ENCODE measurements at places on chromosomes 4 and X.
A peak's percentile ranks its signal among the peaks of the same experiment; 100 is the strongest.

DNA sequence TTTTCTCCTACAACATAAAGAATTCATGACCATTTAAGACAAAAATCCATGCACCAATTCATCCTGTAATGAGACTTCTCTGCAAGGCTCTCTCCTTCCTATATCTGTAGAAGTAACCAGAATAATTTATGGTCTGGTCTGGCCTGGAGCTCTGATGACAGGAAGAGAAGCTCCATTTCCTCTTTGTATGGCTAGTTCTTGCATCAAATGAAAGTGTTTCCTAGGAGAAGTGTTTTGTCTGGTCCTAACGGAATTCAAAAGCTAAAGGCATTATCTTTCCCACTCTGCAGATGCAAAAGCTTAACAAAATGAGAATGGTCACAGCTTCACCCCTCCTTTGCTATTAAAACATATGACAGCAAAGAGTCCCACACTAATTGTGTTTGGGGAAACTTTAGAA is 55.1 kb downstream of the SPATA18 start:
- DNase-seq: no peak

DNA sequence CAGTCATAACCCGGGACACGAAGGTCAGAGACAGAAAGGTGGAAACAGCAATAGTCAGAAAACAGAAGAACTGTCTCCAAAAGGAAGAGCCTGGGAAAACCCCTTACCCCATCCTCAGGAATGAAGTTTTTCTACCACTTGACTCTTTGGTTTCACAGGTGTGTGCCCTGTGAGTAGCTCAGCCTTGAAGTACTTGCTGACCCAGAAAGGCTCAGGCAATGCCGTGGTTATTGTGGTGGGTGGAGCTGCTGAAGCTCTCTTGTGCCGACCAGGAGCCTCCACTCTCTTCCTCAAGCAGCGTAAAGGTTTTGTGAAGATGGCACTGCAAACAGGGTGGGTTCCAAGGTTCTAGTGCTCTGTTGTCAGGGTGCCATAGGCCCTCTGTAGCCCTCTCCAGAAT is 24.4 kb downstream of the DGAT2L6 start:
- no peak for DNase-seq

GRCh38 chr4:173504181-173504503 is 25.9 kb downstream of the HAND2 start:
- no peak for DNase-seq

DNA sequence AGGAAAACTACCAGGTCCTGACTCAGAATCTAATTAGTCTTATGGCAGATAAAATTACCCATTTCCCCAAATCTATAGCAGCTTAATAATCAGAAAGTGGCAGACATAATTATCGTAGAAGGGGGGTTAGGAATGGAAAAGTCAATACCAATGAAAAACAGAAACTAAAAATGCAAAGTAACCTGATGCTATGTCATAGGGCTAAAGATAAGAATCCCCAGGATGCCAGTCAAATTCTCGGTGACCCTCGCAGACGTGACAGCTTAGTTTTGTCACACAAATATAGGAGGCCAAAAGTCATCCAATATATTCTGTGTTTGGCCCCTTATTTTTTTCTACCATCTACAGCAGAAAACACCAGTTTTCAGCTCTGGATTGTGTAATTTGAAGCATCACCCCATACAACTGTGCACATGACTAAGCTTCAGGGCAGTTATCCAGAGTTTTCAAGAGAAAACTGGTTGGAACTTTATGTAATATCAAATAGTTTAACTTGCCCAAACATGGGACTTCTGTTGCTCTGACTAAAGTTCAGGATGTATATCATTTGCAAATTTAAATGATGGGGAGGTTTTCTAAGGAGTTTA is 30.9 kb downstream of the RASSF6 start:
- no peak for DNase-seq

GRCh38 chr4:16857425-16857824 is 41.0 kb downstream of the LDB2 start:
- no peak for DNase-seq

DNA sequence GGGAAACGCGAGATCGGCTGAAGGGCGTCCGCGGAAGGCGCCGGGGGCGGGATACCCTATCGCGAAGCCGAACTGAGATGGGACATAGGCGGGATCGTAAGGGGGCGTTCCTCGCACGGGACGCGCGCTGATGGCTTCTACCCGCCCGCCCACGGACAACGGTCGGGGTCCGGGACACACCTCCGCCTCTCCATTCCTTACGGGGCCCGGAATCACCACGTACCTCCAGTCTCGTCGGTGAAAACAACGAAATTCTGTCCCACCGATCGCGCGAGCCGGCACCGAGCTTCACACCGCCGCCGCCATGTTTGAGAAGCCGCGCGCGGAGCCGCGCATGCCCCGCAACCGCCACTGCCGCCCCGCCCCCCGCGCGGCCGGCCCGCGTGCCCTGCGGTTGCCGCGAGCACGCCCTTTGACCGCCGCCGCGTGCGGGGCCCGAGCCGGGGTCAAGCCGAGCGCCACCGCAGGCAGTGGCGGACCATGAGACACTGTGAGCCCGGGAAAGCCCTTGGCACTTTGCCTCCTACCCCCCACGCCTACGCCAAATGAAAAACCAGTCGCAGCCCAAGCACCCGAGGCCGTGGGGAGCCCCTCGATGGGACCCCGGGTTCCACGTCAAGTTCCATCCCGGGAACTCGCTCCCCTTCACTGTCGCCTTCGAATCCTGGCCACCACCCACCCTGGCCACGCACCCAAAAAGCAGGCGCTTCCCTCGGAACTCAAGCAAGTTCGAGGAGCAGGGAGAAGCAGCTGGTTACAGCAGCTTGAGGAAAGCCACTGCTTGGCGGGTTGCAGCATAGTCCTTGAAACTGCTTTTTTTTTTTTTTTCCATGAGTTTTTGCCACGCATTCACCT is at the start of gene SCML2:
SCML2 (minus strand) TSS at position 320 of the 855 bp plus-strand sequence. CDS start 20,617 bp downstream, outside the sequence.
- DNase-seq: peak; percentile 60

DNA sequence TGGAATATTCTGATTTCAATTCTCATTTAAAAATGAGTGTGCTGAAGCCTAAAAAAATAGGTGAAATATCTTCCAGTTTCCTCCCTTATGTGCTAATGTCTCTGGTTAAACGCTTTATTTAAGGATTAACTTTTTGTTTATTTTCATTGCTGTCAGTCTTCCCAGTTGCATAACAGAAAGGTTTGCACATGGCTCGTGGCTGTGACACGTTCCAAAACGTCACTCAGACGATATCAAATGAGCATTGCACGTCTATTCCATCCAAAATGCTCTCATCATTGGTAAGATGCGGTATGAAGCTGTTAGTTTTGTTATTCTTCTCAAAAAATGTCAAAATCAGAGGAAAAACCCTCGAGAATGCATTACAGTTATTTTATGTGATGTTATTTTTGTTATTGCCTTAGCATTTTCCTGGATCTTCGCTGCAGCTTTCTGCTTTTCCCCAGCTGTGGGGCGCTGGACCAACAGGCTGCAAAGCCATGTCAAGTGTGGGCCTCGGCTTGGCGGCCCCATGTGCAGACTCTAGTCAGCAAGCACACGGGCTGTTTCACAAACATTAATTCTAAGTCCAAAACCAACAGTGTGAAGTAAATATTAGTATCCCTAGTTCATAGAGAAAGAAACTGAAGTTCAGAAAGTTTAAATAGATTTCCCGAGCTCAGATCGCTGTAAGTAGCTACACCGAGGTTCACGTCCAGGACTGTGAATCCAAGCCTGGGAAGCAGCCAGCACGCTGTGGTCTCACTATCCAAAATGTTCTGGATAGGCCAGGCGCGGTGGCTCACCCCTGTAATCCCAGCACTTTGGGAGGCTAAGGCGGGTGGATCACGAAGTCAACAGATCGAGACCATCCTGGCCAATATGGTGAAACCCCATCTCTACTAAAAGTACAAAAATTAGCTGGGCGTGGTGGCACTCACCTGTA is 793.4 kb upstream of the FRG1 start:
- no peak for DNase-seq

- DNase-seq: peak; percentile 59
Measured at GRCh38 chr4:40857956-40858355, 108.2 kb downstream of the NSUN7 start.
